ENCODE measurements at places on chromosomes 11 and 22.

- peak; percentile 64 for DNase-seq
Measured at GRCh38 chr22:31272522-31273446, 19.5 kb downstream of the PIK3IP1 start.

DNA sequence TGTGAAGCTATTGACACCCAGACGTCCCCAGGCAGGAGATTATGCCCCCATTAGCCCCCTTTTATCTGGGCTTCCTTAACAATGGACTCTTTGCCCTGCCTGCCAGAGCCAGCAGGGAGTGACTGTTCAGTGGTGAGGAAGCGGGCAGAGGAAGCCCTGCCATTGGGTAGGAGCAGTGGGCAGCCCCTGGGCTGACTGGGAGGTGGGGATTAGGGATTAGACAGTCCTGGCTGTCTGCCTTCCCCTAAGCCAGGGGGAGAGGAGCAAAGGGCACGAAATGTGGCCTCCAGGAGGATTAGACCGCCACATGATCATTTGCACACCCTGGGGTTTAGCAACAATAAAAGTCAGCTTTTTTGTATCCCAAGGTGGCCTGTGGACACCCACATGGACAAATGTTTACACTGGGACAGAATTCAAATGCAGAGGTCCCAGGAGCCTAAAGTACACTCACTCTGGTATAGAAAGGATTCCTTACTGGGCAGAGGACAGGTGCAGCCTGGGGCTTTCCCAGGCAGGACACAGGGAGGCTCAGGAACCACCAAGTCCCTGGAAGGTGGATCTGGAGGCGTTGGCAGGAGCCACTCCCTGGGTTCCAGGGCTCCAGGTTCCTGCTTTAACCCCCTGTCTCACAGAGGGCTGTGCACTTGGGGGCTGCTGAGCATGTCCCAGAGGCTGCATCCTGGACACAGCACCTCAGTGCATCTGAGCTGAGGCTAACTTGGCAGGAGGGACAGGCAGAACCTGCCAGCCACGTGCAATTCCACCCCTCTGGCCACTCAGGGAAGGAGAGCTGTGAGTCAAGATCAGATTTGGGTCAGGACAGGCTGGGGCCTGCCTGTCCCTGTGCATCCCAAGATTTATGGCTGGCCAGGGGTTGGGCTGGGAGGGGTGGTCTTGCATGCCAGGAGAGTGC is 2.1 kb downstream of the PNPLA3 start:
- no peak for DNase-seq

GRCh38 chr22:26658671-26659478 is 1.5 kb downstream of the MIAT start:
- DNase-seq: no peak

DNA sequence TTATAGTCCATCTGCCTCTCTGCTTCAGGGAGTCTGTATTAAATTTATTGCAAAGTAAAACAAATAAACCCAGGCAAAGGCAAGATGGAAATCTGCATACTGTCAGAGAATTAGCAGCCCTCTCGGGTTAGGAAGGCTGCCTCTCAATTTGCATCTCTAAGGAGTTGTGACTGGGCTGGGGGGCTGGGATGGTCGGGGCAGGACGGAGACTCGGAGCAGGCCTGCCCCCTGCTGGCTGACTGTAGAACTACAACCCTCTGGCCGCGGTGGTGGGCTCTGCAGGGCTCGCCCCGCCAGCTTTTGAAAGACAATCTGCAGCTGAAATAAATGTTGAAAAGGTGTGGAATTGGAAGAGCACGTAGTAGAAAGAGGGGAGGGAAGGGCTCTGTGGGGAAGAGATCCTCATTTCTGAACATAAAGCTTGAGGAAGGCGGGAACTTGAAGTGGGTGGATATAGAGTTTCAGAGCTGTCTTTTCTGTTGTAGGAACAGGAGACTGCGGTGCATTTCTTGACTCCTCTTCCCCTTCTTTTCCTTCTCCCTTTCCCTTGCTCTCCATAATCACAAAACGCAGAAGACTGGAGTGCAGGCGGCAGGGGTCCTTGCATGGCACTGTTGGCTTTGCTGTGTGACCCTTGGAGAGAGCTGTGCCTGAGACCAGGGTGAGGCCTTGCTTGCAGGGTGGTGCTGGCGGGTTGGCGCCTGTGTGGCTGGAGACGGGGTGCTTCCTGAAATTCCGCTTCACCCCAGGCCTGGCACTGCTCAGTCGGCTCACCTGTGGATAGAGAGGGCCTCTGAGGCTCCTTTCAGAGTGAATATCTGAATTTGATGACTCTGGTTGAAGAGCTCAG is 22.6 kb upstream of the PKNOX2 start:
- peak; percentile 15 for DNase-seq

DNA sequence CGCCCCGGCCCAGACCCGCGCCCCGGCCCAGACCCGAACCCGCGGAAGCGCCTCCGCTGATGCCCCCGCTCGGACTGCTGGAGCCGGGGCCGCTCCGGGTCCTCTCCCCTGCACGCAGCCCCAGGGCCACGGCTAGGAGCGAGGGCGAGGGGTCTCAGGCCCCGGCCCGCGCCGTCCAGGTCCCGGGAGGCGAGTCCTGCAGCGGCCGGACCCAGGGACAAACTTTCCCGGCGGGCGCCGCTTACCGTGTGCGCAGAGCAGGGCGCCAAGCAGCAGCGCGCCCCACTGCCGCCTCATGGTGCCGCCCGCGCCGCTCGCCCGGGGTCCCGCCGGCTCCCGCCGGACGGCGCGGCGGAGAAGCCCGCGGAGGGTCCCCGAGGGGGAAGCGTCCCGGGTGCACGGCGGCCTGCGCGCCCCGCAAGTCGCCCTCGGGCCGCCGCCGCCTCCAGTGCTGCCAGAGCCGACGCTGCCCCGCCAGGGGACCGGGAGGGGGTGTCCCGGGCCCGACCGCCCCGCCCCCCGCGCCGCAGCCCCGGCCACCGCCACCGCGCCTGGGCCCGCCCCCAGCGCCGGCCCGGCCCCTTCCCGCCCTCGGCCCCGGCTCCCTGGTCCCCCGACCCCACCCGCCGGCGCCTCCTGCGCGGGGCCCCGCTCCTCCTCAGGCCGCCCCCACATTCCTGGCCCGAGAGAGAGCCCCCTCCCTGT is at the start of gene LRP4:
LRP4 (minus strand) TSS at position 468 of the 705 bp plus-strand sequence; CDS start at position 297, 171 bp downstream.
- DNase-seq: peak; percentile 42

DNA sequence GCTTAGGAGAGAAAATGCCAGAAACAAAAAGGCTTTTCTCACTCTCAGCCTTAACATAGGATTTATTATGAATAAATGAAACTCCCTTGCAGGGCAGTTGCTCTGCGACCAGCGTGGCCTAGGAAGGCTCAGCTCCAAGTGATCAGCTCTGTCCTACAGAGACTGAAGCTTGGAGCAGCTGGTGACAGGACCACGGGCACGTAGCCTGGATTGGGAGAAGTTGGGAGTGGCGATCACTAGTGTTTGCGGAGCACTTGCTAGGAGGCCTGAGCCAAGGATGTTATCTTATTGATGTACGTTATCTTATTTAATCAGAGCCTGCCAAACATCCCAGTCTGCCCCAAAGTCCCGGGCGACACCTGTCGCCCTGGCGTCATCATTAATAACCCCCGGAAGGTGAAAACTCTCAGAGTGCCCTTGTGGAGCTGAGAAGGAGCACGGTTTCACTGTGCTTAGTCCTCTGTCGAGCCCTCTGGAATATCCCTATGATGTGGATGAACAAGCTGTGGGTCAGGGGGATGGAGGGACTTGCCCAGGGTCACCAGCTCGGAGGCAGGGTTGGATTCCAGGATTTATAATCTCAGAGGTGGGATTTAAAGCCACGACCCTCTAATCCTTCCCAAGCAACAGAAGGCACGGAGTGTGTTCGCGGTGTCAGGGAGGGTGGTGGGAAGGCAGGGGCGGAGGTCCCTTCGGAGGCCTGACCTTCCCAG is 40.8 kb upstream of the SMIM38 start:
- DNase-seq: peak; percentile 30

DNA sequence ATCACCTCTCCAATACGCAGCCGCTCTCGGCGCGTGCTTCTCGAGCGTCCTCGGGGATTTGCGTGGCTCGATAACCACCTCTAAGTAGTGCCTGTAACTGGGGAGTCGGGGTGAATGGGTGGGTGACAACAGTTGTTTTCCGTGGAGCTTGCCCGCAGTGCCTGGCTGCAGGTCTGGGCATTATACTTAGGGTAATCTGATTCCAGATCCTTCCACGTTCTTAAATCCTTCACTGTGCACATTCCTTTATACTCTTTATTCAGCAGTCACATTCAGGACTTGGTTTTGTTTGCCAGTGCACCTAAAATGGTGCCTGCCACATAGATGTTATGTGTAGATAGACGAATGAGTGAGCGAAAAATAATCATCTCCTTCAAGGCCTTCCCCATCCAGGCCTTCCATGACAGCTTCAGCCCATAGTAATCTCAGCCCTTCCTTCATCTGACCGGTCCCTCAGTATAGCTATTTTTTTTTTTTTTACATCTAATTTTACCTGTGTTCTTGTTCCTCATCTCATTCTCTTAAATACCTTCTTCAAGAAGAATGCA is 602 bp downstream of the NAT10 start:
- DNase-seq: no peak

DNA sequence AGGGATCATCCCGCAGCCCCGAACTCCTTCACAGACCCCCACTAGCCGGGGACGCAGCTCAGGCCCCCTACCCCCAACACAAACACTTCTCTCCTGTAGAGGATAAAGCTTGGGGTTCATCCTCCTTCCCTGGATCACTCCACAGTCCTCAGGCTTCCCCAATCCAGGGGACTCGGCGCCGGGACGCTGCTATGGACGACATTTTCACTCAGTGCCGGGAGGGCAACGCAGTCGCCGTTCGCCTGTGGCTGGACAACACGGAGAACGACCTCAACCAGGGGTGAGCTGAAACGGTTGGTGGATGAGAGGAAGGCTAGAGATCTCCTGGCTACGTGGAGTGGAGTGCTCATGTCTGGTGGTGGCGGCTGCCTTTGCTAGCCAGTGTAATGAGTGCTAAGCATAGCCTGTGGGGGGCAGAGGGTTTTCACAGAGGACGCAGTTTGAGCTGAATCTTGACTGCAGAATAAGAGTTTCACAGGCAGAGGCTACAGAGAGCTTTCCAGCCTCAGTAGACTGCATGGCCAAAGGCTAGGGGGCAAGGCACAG is 580 bp downstream of the ILK start:
- DNase-seq: no peak

GRCh38 chr11:64333556-64333955 is 6.4 kb upstream of the CCDC88B start:
- no peak for DNase-seq

GRCh38 chr11:28491431-28491830 is 383.2 kb downstream of the METTL15 start:
- no peak for DNase-seq

DNA sequence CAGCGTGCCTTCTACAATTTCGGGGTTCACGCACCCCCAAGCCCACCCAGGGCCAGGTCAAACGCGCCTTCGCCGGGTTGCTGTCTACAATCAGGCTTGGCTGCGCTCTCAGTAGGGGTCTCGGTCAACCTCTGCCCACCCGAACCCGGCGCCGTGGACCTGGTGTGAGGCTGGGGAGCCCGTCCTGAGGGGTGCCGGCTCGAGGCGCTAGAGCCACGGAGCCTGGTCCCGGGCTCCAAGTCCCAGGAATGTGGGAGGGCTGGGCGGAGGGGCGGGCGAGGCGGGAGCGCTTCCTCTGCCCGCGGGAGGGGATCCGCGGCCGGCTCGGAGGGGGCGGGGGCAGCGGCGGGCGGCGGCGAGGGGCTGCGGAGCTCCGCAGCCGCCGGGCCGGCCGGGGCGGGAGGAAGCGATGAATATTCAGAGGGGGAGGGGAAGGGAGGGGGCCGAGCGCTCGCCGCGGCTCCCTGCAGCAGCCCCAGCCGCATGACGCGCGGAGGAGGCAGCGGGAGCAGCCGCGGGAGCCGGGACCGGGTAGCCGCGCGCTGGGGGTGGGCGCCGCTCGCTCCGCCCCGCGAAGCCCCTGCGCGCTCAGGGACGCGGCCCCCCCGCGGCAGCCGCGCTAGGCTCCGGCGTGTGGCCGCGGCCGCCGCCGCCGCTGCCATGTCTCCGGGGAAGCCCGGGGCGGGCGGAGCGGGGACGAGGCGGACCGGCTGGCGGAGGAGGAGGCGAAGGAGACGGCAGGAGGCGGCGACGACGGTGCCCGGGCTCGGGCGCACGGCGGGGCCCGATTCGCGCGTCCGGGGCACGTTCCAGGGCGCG is at the start of gene PTPRJ:
PTPRJ (plus strand) TSS at position 472 of the 819 bp plus-strand sequence. CDS start 354 bp downstream, outside the sequence.
- peak; percentile 59 for DNase-seq

DNA sequence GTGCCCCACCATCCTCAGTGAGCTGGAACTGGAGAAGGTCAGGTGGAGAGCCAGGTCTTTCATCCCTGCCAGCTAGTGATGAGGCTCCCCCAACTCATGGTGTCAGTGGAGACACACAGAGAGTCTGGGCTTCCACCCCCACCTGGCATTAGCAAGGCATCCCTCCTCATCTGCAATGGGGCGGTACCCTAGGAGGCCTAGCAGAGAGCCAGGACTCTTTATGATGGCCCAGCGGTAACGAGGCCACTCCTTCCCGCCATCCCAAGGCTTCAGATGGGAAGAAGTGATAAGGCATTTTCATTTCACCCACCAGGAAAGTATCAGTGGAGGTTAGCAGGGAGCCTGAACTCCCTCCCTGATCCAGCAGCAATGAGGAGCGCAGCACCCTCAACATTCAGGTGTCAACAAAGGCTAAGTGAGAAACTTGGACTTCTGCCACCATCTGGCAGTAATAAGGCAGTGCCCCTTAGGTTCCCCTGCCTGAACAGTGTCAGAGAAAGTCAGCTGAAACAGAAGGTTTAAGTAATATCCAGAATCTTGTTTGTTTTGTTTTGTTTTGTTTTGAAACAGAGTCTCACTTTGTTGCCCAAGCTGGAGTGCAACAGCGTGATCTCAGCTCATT is 40.5 kb upstream of the FBLN1 start:
- DNase-seq: no peak

GRCh38 chr22:44131412-44131811 is 49.3 kb upstream of the PARVG start:
- no peak for DNase-seq

GRCh38 chr11:24963852-24964251 is 467.0 kb downstream of the LUZP2 start:
- DNase-seq: no peak

GRCh38 chr11:71158936-71159335 is 93.4 kb downstream of the SHANK2 start:
- DNase-seq: no peak

GRCh38 chr11:8285796-8286195 is 22.1 kb upstream of the LMO1 start:
- no peak for DNase-seq

DNA sequence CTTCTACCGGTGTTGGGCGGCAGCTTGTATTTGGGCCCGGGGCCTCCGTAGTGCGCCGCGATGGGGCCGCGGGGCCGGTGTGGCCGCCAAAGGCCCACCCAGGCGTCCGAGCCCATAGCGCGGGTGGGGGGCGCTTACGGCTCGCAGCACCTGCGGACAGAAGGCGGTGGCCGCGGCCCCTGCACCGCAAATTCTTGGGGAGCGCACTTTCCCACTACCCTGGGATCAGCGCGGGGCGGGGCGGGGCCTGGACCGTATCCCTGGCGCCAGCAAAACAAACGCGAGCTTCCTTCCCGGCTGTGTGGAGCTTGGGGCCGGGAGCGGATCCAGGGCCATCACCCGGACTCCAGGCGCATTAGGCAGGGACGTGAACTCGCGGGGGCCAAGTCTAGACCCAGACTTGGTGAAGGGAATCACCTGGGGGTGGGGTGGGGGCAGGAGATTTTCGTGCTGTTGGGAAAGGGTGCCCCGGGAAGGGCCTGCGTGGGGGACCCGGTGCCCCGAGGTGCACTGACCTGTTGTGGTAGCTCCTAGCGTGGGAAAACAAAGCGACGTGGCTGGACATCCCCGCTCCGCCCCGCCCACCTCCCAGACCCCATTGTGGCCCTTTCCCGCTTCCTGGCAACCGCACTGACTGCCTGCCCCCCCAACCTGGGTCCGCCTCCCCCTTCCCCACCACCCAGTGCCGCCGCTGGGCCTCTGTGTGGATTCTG is 2.3 kb upstream of the TYMP start:
- DNase-seq: peak; percentile 87
